ENCODE measurements at places on chromosomes 2 and 18. TPM values are rescaled to one million over a fixed set of nuclear protein-coding genes. Genes with fewer than 3 reads are reported as not detected.

ERFE gene
- total RNA-seq: 0.86 TPM

RGPD8 gene
- 16.8 TPM for total RNA-seq

- H3K27me3 ChIP-seq: no peaks in the 10 kb centered on the region
- H3K4me3 ChIP-seq: no peak overlapping the region
- H3K36me3 ChIP-seq: no peaks in the 10 kb centered on the region
- peaks cover 24% of the 10 kb centered on the region for H3K4me1 ChIP-seq
- DNase-seq: no peak
Measured at GRCh38 chr2:239324456-239324855, 76.4 kb downstream of the HDAC4 start.

- no peak overlapping the region for H3K27ac ChIP-seq
- H3K4me3 ChIP-seq: no peak overlapping the region
- H3K36me3 ChIP-seq: no peaks in the 10 kb centered on the region
- DNase-seq: peak; percentile 11
- 0 out of 2 replicates have a peak, but pooled peaks cover 3% of the 10 kb centered on the region for H3K4me1 ChIP-seq
Measured at GRCh38 chr2:233208382-233209116, 42.9 kb upstream of the ATG16L1 start.

- H3K4me3 ChIP-seq: no peak overlapping the region
- no peaks in the 10 kb centered on the region for H3K4me1 ChIP-seq
- no peak overlapping the region for H3K27ac ChIP-seq
- H3K36me3 ChIP-seq: no peaks in the 10 kb centered on the region
- no peak for DNase-seq
Measured at GRCh38 chr2:8438996-8439395, 242.9 kb upstream of the ID2 start.

- no peaks in the 10 kb centered on the region for H3K36me3 ChIP-seq
- H3K4me1 ChIP-seq: 0 out of 2 replicates have a peak, but pooled peaks cover 3% of the 10 kb centered on the region
- no peak overlapping the region for H3K27ac ChIP-seq
- H3K4me3 ChIP-seq: no peak overlapping the region
Measured at GRCh38 chr2:95046371-95047112, 21.0 kb downstream of the MAL start.

DNA sequence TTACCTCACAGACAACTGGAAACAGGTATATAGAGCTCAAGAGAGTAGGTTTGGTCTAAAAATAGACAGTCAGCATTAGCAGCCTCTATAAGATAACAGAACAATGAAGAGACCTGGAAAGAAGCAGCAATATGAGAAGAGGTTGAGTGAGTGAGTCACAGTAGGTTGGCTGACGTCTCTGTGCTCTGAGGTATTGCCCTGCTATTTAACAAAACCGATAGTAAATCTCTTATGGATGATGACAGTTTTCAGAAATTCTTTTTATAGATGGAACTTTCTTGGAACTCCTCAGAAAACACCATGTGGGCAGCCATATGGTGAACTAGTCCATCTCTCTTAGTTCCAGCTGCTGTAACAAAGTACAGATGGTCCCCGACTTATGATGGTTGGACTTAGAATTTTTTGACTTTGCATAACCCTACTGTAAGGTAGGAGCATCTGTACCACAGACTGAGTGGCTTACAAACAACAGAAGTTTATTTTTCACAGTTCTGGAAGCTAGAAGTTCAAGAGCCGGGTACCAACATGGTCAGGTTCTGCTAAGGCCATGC lies 123.5 kb downstream of the MBD2 start:
- H3K27me3 ChIP-seq: no peaks in the 10 kb centered on the region
- H3K4me1 ChIP-seq: no peaks in the 10 kb centered on the region
- no peak overlapping the region for H3K27ac ChIP-seq
- DNase-seq: peak; percentile 40
- H3K36me3 ChIP-seq: no peaks in the 10 kb centered on the region

GRCh38 chr18:45780568-45780967 lies 44.9 kb upstream of the SIGLEC15 start:
- H3K4me3 ChIP-seq: no peak overlapping the region
- H3K27me3 ChIP-seq: no peaks in the 10 kb centered on the region
- peaks cover 78% of the 10 kb centered on the region for H3K4me1 ChIP-seq

DNA sequence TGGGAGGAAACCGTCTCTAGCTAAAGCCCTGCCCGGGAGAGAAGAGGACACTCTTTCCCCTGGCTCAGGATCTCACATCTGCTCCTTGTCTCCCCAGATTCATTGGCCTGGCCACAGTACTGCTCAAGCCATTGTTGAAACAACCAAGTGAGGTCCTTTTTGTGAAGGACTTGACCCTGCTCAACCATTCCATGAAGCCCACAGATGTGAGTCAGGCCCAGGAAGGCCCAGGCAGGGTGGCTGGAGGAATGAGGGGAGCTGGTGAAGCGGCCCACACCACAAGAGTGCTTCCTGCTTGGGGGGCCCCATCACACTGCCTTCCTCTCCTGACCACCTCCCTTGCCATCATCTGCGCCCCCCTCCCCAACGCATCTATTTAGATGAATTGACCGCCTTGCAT lies 5.1 kb downstream of the FER1L5 start:
- no peak for DNase-seq
- H3K36me3 ChIP-seq: no peaks in the 10 kb centered on the region
- H3K27ac ChIP-seq: no peak overlapping the region
- no peak overlapping the region for H3K4me3 ChIP-seq

- H3K4me3 ChIP-seq: no peak overlapping the region
- H3K4me1 ChIP-seq: no peaks in the 10 kb centered on the region
- no peak overlapping the region for H3K27ac ChIP-seq
- H3K36me3 ChIP-seq: no peaks in the 10 kb centered on the region
- 0 out of 2 replicates have a peak, but pooled peaks cover 5% of the 10 kb centered on the region for H3K27me3 ChIP-seq
- peak; percentile 74 for DNase-seq
Measured at GRCh38 chr2:31170071-31170698, 31.9 kb upstream of the GALNT14 start.
